ENCODE measurements at places on chromosomes 3 and 15.

DNA sequence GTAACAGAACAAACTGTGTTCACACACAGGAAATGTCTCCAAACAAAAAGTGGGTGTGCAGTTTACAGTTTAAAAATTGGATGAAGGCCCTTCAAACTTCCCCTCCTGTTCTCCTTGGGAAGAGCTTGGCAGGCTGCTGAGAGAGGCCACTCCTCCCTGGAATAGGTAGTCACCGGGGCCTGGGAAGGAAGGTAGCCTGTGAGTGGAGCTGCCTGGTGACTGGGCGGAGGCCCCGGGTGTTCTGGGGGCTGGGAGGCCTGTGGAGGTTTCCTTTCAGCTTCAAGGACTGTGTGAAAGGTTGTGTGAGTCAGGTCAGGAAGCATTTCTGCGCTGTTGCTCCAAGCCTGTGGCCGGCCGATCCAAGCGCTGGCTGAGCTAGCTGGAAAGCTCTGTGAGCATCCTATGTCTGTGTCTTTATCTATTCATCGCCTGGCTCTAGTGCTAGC, 14.1 kb downstream of the SLCO3A1 start:
- DNase-seq = no peak

DNA sequence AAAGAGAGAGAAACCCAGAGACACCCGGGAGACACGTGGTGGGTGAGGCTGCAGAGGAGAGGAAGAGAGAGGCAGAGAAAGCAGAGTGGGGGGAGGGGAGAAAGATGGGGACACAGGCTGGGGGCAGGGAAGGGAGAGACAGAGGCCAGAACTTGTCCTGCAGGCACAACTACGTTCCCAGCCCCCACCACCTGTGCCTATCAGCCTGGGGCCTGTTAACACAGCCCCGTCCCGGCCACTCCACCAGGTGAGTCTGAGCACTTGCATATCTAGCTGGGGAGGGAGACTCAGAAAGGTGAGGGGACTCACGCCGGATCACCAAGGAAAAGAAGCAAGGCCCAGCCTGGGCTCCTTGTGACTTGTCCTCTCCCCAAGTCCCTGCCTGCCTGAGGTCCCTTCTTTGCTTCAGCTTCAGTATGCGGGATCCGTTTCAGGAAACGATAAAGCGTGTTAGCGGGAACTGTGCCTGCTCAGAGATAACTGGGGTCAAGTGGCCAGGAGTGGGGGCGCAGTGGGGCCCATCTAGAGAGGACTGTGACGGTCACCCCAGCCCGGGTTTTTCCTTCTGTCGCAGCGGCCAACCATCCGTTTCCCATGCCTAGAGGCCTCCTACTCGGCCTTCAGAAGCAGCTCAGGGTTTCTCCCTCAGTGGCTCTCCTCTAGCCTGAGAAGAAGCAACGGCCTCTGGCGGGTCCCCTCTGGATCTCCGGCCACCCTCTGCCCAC, 10.3 kb downstream of the LINGO1 start:
- DNase-seq = no peak

DNA sequence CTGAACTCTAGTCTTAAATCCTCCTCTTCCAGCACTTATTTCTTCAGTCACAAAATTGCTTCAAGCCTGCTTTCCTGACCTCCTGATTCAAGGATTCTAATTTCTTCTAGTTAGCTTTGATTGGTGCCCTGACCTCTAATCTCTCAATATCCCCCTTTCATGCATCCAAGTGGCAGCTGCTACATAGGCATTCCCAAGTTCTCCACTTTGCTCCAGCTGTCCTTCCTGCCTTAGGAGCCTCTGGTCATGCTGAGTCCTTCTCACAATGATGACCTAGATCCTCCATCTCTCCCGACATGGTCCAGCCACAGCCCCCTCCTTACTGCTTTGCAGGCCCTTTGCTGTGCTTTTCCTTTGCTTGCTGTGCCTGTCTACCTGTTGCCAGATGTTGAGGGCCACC, 347.8 kb upstream of the C2CD4B start:
- no peak for DNase-seq

DNA sequence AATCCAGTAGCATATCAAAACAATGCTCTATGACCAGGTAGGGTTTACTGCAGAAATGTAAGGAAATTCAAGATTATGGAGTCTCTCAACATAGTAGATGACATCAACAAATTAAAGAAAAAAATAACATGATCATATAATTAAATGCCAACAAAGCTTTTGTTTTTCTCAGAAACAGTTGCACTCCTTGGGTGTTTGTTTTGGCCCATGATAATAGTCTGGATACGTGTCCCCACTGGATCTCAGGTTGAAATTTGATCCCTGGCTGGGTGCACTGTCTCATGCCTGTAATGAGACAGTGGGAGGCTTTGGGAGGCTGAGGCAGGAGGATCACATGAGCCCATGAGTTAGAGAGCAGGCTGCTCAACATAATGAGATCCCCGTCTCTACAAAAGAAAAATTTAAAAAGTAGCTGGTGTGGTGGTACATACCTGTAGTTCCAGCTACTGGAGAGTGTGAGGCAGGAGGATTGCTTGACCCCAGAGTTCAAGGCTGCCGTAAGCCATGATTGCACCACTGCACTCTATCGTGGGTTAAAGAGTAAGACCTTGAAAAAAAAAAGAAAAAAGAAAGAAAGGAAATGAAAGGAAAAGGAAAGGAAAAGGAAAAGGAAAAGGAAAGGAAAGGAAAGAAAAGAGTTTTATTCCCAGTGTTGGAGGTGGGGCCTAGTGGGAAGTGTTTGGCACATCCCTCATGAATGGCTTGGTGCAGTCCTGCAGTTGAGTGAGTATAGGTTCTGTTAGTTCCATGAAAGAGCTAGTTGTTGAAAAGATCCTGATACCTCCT, 53.3 kb upstream of the FOXB1 start:
- no peak for DNase-seq

- DNase-seq = no peak
These were observed 758.3 kb downstream of the GBE1 start for GRCh38 chr3:81003008-81003645.

DNA sequence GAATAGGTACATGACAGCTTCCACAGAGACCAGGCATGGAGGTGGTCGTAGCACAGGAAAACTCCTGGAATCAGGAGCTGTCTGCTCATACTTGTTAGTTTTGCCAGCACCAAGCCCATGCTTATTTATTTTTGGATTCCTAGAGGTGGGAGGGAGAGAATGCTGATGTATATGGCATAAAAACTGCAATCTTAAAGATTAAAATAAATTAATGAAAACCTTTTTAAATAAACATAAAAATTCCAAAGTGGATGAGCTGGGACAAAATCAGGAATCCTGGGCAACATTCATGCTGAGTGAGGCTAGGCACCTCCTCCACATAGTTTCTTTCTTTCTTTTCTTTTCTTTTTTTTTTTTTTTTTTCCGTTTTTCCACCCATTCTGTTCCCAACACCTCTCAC, 14.3 kb upstream of the BCL6 start:
- DNase-seq = no peak

- DNase-seq = no peak
These were observed 131.9 kb downstream of the MYLK start for GRCh38 chr3:123752228-123752627.

DNA sequence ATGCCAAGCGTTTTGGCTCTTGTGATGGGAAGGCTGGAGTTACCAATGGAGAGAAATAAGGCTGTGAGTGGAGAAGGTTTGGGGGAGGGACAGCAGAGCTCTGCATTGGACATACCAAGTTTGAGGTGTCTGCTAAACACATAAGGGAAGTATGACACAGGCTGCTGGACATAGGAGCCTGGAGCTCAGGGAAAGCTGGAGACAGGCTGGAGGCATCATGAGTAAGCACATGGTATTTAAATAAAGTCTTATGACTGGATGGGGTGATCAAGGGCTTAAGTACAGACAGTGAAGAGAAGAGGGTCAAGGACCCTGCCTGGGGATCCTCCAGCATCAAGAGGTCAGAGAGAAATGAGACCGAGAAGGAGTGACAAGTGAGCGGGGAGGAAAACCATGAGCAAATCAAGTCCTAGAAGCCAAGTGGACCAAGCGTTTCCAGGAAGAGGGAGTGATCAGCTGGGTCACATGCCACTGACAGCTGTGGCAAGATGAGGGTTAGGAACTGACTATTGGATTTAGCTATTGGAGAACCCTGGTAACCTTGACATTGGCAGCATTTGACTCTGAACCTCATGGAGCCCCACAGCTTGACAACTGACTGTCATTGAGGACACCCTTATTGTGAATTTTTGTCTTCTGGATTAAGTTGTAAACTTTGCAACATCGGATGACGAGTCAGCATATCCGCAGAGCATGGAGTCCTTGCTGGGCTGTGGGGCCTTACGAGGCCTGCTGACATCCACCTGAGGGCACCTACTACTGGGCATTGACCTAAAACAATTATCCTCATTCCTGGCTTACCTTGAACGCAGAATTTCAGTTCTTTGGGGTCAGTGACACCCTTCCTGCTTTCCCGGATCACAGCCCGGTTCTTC, 78.7 kb upstream of the ETV5 start:
- DNase-seq = no peak

DNA sequence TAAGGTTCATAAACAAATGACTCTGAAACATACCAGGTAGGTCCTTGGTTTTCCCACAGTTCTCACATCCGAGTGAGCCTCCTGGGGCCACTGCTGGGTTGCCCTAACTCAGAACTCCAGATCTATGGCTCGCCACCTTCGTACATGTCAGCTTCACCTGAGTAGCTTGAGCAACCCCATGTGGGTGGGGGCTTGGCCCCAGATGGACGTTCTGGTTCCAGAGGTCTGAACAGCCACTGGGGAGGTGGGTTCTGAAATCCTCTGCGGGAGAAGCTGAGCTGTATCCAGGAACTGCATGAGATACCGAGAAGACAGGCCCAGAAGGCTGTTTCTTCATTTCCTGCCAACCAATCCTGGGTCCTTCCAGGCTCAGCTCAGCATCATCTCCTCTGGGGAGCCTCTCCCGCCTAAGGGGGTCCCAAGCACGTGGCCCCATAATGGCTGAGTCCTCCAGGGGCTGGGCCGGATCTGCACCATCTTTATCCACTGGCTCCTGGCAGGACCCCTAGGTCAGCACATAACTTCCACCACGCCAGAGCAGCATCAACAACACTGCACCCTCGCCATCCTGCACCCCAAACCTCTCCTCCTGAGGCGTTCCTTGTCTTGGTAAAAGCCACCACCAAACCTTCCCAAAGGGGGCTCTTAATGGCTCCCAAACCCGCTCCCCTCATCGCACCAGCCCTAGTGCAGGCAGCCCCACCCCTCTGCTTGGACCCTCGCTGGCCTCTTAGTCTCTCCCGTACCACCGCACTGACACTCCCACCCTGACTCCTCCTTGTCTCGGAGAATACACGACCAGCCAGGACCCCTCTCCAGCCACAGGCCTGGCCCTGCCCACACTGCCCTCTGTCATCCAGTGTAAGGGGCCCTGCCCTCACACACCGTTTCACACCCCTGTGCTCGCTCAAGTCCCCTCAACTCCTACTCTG, 39.8 kb downstream of the PCSK6 start:
- no peak for DNase-seq

GRCh38 chr3:149019580-149019979, 28.2 kb downstream of the GYG1 start:
- no peak for DNase-seq

DNA sequence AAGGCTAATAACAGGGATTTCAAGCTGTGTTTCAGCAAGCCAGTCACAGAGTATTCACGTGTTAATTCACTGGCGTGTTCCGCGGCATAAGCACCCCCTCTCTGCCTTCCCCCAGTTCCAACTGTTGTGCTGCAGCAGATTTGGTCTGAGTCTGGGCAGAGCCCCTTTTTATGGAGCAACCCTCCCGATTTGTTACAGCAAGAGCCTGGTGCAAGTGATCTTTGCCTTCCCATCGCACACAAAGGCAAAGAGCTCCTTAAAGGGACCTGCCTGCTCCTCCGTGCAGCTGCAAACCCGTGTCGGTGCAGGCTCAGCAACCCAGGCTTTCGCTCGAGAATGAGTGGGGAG, 170.5 kb downstream of the KCNAB1 start:
- DNase-seq = no peak
